ENCODE measurements at places on chromosomes 13 and 19.
A peak's percentile ranks its signal among the peaks of the same experiment; 100 is the strongest.

GRCh38 chr13:36857253-36857652 is 38.2 kb downstream of the RFXAP start:
- DNase-seq, result no peak

DNA sequence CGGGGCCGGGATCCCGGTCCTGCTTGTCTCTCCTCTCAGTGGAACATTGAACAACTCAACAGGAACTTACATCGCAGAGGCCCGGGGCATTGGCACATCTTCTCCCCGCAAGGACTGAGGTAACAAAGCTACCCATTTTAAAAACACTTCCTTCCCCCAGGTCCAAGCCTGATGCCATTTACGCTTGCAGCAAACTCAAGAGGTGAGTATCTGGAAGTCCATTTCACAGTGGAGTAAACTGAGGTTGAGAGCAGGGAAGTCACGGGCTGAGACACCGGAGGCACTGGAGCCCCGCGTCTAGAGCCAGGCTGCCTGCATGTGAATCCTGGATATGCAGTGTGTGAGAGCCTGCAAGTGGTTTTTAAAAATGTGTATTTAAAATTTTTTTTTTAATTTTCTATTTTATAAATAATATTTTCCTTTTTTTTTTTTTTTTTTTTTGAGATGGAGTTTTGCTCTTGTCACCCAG is 492 bp upstream of the PGLYRP1 start:
- no peak for DNase-seq

DNA sequence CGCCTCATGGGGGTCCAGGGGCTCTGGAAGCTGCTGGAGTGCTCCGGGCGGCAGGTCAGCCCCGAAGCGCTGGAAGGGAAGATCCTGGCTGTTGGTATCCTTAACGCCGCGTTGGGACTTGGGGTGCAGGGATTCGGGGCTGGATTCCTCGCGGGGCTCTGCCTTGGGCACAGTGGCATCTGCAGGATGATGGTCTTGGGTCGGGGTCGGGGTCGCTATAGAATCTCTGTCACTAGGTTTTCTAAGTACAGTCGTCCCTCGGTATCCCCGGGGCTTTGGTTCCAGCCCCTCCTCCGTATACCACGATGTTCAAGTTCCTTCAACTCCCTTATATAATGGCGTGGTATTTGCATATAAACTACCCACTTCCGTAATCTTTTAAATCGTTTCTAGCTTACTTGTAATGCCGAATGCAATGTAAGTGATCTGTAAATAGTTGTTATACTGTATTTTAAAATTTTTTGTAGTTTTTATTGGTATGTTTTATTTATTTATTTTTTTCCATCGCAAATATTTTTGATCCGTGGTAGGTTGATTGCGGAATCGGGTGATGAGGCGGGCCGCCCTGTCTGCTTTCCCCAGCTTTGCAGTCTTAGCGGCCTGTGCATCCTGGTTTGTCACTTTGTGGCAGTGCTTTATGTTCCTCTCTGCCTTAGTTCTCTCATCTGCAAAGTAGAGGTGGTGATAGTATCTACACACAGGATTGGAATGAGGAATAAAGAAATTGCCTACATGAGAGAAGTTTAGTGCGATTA is 606 bp downstream of the ERCC5 start:
- peak; percentile 26 for DNase-seq

DNA sequence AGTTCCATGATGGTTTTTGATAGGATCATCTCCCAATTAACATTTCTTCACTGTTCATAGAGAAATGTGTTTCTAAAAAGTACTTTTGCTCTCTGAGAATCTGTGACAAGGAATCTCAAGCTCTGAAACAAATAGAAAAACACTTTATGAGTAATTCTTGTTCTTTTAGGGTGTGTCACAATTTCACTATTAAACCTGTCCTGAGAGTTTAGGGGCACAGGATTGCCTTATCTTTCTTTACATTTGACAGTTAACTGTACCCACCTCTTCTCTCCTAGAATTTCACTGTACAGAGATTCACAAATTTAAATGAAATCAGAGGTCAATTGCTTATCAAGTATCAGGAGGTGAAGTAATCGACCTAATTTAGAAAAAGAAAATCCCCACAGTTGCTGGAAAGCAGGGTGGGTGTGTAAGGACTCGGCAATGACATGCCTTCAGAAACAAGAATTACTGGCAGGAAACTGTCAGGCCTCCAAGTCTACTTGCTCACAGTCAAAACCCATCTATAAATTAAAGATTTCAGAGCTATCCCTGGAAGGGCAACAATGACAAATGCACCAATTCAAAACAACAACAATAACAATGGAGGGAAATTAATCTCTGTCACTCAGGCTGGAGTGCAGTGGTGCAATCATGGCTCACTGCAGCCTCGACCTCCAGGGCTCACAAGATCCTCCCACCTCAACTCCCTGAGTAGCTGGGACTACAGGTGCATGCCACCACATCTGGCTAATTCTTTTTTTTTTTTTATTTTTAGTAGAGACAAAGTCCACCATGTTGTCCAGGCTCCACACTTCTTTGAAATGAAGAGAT is 250.2 kb downstream of the ABCC4 start:
- no peak for DNase-seq

GRCh38 chr13:50677687-50678463 is 165.6 kb downstream of the DLEU7 start:
- DNase-seq, result no peak

DNA sequence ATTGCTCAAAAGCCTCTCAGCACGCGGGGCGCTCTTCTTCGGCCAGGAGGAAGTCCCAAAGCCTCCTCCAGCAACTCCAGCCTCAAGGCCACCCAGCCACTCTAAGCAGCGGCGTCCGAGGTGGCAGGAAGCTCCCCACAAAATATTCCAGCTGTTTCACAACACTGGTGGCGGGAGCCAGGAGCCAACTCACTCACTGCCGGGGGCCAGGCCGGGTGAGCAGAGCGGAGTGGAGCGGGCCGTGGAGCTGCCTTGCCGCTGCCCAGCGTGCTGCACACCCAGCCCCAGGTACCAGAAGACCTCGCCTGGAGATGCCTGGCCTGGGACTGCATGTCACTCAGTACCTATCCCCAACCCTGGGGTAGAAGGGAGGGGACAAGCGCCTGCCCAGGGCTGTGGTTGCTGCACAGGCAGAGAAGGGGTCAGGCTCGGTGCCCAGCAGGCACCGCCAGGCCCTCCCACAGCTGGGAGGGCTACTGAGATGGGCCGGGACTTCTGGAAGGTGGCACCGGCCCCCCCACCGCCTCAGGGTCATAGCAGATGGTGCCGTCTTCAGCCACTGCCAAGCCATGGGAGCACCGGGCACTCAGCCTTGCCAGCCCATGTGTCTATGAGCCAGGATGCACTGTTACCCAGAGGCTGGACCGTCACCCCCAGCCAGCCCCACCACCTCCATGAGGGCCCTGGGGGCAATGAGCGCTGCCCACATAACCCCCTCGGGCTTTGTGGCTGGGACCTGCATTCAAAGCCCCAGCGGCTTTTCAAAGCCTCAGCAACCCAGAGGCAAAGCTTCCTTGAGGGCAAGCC is 59.2 kb downstream of the MLLT1 start:
- no peak for DNase-seq

DNA sequence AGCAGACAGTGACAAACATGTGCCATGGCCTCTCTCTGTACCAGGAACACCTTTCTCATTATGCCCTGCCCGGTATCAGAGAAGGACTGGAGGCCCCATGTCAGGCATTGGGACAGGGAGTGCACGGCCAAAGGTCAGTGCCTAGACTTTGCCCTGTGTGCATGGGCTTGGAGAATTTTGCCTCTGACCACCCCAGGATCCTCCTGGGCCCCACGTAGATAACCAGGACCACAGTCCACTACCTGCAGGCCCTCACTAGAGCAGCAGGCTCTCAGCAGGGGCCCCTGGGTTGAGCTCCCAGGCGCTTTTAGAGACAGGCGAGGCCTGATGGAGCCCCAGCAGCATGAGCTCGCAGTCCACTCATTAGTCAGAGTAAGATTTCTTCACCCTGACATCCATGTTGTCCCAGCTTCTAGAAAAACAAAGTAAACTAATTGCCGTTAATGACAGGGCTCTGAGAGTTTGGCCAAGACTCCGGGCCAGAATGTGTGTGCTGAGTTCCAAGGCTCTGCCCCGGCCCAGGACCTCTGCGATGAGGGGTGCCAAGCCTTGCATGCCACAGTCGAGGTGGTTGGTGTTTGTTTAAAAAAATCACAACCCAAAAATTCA is 42.7 kb downstream of the CAPN12 start:
- DNase-seq, result no peak

DNA sequence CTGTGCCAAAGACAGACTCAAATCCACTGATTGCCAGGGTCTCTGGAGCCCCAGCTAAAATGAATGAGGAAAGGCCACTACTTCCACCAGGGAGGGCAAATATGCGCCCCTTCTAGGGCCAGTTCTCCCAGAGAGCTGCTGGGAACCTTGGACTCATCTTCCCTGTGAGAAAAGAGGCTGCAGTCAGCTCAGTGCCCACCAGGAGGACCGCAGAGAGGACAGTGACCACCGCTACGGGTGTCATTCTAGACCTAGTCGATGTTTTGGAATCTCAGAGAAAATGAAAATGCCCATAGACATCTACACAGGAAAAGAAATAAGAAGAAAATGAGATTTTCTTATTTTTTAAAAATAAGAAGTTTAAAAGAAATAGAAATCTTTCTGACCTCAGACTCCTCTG is 235.1 kb downstream of the UQCRFS1 start:
- DNase-seq, result no peak

DNA sequence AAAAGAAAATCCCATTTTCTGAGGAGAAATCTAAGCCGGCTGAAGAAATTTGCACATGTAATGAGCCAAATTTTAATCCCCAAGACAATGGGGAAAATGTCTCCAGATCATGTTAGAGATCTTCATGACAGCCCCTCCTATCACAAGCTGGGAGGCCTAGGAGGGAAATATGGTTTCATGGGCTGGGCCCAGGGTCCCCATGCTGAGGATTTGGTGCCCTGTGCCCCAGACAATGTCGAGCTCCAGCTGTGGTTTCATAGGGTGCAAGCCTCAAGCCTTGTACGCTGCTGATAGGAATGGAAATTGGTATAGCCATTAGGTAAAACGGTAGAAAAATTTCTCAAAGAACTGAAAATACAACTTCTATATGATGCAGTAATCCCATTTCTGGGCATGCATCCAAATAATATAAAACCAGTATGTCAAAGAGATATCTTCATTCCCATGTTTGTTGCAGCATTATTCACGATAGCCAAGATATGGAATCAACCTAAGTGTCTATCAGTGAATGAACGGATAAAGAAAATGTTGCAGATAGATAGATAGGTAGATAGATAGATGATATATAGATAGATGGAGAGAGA is 19.3 kb upstream of the FREM2 start:
- DNase-seq, result no peak

DNA sequence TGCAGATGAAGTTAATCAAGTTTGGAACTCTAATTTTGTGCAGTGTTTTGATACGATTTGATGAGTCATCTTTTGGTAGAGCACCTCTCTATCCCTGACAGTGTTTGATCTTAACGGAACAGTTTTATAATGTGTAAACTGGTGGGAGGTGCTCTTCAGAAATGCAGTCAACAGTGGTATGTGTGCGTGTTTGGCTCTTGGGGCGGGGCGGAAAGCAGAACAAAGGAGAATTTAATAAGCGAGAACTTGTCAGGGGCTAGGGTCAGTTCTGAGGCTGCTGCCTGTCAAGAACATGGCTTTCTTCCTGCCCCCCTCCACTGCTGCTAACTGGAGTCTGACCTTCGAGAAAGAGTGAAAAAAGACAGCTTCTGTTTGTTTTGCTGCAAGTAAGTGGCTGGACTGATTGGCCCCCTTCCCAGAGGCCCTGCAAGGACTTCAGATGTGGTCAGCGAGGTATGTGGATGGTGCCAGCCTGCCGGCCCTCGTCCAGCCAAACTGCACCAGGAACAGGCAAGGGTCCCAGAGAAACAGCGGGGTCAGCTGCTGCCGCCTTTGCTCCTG is 40.8 kb downstream of the BBC3 start:
- peak; percentile 63 for DNase-seq

GRCh38 chr19:36973844-36974195 is 57.7 kb downstream of the ZNF568 start:
- DNase-seq, result no peak

- no peak for DNase-seq
Observed at GRCh38 chr13:66886264-66886663, 343.9 kb downstream of the PCDH9 start.

DNA sequence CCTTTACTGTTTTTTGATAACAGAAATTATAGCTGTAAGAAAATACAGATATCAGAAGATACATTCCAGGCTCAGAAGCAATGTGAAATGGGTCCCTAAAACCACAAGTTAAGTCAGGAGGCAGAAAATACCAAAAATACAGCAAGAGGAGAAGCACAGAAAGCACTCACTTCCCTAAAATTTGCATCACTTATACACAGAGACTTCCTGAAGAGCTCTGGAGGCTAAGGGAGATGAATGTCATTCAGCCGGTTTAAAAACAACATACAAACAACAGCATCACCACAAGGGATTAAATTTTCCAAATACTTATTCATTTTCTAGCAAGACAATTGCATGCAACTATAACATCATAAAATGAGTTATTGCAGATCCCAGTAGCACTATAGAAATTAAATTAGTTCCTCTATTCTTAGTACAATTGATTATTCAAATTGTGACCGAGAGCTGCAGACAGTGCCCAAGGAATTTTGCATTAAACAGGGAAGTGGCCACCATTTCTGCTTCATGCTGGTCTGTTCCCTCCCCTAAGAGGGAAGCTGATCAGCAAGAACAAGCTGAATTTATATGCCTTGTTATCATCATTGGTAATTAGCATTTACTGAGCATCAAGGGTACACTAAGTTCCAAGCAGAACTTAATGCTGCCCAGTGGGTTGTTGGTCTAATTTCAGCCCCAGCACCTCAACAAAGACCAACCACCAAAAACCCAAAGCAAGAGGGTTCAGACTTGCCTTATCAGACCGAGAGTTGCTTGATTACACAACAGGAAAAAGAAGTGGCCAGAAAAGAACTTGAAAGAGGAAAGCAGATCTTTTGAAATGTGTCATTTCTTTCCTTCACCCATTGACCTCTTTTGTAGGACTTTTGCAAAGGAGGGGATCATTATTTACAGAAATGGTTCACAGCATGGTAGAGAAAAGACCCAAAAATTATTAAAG is 140.7 kb downstream of the KCTD12 start:
- DNase-seq, result no peak

- no peak for DNase-seq
Observed at GRCh38 chr13:83937579-83937978, 55.3 kb upstream of the SLITRK1 start.

GRCh38 chr13:39451301-39451700 is 151.7 kb downstream of the LHFPL6 start:
- DNase-seq, result no peak

DNA sequence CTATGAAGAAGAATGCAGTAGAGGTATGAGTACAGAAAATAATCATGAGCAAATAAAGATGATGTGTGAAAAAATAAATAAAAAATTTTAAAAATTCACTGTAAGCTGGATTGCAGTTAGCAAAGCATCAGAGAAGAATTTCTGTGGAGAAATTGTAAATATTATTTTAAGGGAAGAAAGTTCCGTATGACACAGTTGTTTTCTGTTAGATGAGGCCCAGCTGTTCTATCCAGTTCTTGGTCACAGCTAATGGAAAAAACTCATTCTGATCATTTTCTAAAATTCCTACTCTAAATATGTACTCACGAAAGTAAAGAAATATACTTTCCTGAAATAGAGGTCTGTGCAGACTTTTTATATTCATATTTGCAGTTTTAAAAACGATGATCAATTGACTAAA is 578.8 kb downstream of the DCT start:
- no peak for DNase-seq

- no peak for DNase-seq
Observed at GRCh38 chr13:43935878-43936277, 56.2 kb downstream of the LACC1 start.

- DNase-seq, result no peak
Observed at GRCh38 chr19:41531438-41532311, 44.3 kb upstream of the CEACAM21 start.

GRCh38 chr19:498977-499623 is 2.8 kb downstream of the MADCAM1 start:
- DNase-seq, result no peak

- DNase-seq, result no peak
Observed at GRCh38 chr13:94558716-94559115, 37.2 kb downstream of the TGDS start.
